ENCODE measurements at places on chromosomes 3 and 15.

GRCh38 chr15:52243697-52244555, 51.7 kb downstream of the MYO5C start:
- no peak for DNase-seq

GRCh38 chr3:159866201-159866746, 122.4 kb upstream of the IL12A start:
- no peak for DNase-seq

DNA sequence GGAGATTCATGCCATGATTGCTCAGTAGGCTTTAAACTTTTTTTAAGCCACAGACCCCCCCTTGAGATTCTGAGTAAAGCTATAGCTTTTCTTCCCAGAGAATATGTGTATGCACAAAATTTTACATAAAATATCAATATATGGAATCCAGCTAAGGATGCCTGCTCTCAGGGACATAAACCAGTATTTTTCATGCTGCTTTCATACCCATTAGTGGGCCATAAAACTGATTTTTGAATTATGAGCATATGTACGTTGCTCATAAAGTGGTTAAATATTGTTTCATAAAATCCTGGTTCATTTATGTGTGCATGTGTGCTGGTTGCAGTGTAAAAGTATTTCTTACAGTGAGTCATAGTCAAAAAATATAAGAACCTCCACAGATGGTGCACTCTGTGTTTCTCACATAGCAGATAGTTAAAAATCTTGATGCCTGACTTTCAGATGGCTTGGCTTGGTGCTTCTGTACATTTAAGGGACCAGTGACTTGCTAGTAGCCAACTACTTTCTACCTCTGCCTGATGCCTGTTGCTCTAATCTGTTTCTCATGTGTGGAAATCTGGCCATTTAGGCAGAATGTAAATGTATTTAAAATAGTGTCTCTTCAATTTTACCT, 71.9 kb downstream of the ARHGEF26 start:
- DNase-seq, result no peak

- no peak for DNase-seq
Observed at GRCh38 chr3:44227632-44228031, 14.1 kb upstream of the TOPAZ1 start.

DNA sequence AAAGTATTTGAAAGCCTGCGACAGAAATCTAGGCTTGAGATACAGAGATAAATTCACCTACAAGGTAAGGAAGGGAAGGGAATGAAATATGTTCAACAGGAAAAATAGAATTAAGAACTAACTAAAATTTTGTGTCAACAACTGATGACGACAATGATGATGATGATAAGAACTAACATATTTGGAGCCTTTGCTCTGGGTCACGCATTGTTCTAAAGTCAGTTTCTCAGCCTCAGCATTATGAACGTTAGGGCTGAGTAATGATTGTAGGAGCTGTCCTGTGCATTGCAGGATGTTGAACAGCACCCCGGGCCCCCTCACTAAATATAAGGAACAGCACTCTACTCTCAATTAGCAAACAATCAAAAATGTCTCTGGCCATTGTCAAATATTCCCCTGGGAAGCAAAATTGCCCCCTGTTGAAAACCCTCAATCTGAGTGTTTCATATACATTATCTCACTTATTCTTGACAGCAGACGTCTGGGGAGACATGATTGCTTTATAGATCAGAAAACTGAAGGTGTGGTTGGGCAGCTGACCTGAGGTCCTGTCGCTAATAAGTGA, 88.5 kb downstream of the ERC2 start:
- no peak for DNase-seq

GRCh38 chr3:188797045-188797444, 374.7 kb upstream of the TPRG1 start:
- no peak for DNase-seq

- DNase-seq, result no peak
Observed at GRCh38 chr3:66400411-66401156, 100.2 kb downstream of the LRIG1 start.

DNA sequence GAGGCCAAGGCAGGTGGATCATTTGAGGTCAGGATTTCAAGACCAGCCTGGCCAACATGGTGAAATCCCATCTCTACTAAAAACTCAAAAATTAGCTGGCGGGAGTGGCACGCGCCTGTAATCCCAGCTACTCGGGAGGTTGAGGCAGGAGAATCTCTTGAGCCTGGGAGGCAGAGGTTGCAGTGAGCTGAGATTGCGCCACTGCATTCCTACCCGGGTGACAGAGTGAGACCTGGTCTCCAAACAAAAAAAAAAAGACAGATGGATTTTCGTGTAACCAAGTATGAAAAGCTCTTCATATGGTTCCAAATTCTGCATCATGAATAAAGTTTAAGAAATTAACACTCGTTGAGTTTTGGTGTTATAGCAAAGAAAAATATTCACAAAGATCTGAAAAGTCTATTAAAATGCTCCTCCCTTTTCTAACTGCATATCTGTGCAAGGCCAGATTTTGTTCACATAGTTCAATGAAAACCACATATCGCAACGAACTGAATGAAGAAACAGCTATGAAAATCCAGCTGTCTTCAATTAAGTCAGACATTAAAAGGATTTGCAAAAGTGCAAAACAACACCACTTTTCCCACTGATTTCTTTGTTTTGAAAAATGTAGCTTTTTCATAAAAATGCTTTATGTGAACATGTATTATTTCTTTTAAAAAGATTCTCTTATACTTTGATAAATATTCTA, 23.8 kb upstream of the FBLN2 start:
- DNase-seq, result no peak

DNA sequence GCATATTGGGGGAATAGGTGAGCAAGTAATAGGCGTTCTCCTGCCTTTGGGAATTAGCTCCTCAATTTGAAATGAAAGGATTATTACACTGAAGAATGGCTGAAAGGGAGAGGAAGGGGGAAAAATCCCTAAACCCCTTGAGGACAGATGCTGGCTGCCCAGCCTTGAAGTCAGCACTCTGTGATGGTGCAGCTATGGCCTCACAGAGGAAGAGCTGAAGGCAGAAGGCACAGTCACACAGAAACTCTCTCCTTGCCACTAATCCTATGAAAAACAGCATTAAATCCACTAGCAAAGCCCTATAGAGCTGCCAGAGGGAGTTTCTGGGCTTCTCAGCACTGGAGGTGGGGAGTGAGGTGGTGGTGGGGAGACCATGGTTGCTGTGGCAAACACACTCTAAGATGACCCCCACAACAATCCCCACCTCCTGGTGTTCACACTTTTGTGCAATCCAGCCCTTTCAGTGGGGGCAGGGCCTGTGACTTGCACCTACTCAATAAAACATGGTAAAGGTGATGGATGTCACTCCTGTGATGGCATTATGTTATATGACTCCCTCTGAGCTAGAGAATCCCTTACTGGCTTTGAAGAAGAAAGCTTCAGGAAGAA, 101.2 kb downstream of the RFTN1 start:
- DNase-seq, result no peak

DNA sequence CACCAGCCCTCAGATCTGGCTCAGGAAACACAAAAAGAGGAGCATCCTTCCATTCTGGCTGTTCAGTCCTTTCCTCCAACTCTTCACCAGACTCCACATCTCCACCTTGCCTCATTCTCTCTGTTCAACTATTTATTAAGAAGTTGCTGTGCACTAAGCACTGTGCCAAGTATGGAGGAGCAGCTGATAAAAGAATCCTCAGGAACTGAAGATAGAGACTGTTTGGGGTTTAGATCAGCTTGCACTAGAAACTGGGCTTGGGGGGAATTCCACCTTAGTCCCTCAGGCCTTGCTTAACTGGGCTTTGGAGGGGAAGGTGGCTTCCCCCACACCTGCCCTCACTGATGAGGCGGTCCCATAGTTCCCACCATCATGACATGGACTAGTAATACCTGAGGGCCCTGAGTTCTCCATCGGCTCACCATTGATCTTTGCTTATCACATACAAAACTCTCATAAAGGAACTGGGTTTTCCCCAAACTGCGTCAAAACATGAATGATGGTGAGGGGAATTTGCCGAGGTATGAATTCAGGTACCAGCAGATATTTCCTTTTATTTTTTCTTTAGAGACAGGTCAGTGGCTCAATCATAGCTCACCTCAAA, 1.7 kb upstream of the CCR8 start:
- DNase-seq, result no peak

DNA sequence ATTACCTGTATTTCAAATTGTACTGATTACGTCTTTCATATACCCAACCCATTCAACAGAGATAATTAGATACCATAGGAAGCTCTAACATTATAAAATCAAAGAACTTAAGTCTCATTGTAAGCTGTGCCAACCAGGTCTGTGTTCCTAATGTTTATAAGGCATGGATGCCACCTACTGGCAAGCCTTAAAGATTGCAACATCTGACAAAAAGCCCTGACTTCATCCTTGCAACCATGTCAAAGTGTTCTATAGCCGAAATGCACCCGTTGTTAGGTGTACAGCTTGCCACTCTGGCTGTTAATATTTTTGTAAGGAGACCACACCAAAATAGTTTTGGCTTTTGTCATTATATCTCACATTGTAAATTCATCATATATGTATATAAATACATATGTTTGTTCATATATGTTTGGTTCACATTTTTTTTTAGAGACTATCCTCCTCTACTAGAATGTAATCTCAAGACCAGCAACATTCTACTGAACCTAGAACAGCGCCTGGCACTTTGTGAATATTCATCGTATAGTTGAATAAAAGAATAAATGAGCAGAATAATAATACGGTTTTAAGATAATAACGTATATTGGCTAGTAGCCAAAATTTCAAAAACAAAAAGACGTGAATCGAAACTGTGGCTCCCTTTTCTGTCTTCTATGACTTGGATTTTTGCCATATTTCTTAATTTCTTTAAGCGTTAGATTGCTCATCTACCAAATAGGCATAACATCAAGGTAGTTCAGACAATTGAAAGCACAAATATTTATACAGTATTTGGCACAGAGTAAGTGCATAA, 258.1 kb downstream of the TBL1XR1 start:
- DNase-seq, result peak; percentile 68

All from ACHN (cell line).